ENCODE measurements at places on chromosomes 7 and 10.

GRCh38 chr10:3772361-3773171, 12.4 kb downstream of the KLF6 start:
- DNase-seq: no peak

GRCh38 chr7:150631866-150632864, at the start of gene GIMAP6:
Gene GIMAP6 (minus strand): TSS chr7:150632385. CDS start chr7:150630142, 2,243 bp downstream.
- DNase-seq: no peak

- no peak for DNase-seq
Observed at GRCh38 chr10:109835257-109835656, 88.1 kb downstream of the XPNPEP1 start.

- DNase-seq: no peak
Observed at GRCh38 chr10:119439922-119440321, 102.6 kb downstream of the RGS10 start.

GRCh38 chr10:122139627-122140170, 131.4 kb upstream of the BTBD16 start:
- DNase-seq: no peak

DNA sequence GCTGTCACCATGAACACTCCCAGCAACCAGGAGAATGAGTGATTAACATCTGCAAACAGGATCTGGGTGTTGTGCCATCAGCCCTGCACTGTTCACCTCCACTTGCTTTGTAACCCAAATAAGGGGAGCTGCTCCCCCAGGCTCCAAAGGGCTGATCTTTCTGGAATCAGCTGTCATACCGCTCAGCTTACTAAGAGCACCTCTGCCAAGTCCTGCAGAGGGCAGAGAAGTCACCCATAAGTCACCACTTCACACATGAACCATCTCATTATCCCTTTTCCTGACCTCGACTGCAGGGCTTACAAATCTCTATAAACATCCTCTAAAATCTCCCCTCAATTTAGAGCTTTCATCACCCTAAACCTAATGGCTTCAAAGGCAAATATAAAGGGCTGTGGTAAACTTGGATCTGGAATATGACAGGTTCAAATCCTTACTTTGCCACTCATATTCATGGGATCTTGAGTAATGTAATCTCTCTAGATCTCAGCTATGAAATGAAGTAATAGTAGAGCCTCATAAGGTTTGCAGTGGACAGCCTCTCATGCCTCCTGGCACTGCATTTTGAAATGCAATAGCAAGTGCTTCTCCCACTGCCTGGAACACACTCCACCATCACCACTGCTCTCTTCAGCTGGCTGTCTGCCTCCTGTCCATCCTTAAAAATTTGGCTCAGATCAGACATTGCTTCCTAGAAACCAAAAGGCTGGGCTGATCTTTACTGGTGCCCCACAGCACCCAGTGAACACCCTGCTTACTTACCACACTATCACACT, 38.8 kb downstream of the ERLIN1 start:
- DNase-seq: no peak
